ENCODE measurements at places on chromosomes 13 and 19.

DNA sequence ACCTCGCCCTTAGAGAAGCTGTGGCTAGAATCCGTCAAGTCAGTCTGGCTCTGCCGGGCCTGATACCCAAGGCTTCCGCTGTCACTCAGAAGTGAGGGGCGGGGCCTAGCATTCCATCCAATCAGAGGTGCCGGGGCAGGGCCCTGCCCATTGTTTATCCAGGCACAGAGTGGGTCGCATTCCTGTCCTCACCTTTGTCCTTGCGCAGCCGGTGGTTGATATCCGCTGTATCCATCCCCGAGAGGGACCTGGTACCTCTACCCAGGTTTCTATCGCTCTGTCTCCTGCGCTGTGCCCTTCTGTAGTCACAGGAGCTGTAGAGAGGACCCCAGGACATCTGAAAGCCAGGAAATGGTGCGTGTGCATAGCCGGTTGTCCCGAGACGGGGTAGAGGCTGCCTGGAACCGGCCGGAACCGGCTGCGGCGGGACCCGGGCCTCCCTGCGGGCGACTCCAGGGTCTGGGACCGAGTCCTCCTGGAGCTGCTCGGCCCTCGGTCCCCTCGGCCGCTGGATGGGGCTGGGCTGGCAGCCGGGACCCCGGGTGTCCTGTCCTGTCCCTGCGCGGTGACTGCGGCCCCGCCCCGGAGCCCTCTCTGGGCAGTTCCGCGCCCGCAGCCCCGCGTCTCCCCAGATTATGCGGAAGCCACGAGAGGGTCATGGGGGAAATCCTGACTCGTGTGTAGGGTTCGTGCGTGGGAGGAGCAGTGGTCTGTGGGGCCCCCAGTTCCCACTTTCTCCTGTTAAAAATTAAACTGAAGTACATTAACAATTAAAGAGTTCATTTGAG is at the start of gene ZNF763:
ZNF763 (plus strand) TSS at position 183 of the 788 bp plus-strand sequence; CDS start at position 352, 169 bp downstream.
- DNase-seq: peak; percentile 87

DNA sequence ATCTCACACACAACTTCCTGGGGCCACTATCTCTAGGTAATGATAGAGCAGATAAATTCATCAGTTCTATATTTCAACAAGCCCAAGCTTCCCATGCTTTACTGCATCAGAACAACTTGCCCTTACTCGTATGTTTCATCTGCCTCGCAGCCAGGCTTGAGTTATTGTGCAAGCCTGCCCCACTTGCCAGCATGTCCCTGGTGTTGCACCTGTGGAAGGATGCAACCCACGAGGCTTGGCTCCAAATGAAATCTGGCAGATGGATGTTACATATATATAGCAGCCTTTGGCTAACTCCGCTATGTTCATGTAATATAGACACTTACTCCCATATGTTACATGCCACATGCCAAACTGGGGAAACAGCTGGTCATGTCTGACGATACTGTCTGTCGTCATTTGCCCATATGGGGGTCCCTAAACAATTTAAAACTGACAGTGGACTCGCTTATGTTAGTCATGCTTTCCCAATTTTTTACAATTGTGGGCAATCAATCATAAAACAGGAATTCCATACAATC is 6.2 kb downstream of the ERVK3-1 start:
- DNase-seq: no peak

GRCh38 chr19:2255112-2255845 is 938 bp downstream of the JSRP1 start:
- DNase-seq: no peak

- DNase-seq: no peak
Measured at GRCh38 chr13:39451301-39451700, 151.7 kb downstream of the LHFPL6 start.

DNA sequence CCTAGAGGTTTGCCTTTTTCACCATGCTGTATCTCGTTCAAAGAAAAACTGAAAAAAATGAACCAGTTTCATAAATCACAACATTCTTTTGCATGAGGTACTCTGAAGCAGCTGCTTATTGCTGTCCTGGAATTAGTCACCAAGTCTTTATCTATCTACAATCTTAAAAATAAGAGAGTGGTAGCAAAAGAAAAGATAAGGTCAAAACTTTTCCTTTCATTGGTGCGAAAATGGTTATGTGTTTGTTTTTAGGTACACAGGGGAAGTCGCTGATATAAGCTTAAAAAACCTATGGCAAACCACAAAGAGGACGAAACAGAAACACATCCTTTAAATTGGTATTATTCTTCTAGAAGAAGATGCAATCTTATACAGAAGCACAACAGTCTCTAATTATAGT is 20.7 kb downstream of the OBI1 start:
- DNase-seq: no peak

GRCh38 chr13:32022311-32022710 is 9.3 kb upstream of the FRY start:
- DNase-seq: no peak

DNA sequence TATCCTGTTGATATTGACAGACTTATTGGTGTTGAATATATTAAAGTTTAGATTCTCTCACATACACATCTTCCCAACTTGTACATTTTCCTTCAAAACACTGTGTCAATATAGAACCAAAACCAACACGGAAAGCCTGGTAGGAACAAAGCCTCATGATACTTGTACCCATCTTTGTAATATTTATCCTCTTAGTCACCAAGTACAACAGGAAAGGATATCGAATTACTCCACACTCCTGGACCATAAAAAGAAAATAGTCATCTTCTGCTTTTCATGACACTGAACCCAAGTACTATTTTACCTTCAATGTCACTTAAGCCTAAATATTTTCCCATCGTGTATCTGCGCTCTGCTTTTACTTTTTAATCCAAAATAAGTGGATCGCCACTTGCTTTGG is 702.9 kb upstream of the PCDH9 start:
- no peak for DNase-seq

GRCh38 chr13:41025518-41025917 is 6.4 kb upstream of the ELF1 start:
- no peak for DNase-seq

GRCh38 chr13:20969182-20969581 is 66.6 kb upstream of the XPO4 start:
- DNase-seq: no peak

GRCh38 chr19:16877581-16877980 is 11.2 kb upstream of the F2RL3 start:
- no peak for DNase-seq

GRCh38 chr13:113550453-113550852 is 34.1 kb upstream of the TFDP1 start:
- DNase-seq: no peak

- peak; percentile 4 for DNase-seq
Measured at GRCh38 chr13:29543230-29544215, 52.0 kb downstream of the SLC7A1 start.

DNA sequence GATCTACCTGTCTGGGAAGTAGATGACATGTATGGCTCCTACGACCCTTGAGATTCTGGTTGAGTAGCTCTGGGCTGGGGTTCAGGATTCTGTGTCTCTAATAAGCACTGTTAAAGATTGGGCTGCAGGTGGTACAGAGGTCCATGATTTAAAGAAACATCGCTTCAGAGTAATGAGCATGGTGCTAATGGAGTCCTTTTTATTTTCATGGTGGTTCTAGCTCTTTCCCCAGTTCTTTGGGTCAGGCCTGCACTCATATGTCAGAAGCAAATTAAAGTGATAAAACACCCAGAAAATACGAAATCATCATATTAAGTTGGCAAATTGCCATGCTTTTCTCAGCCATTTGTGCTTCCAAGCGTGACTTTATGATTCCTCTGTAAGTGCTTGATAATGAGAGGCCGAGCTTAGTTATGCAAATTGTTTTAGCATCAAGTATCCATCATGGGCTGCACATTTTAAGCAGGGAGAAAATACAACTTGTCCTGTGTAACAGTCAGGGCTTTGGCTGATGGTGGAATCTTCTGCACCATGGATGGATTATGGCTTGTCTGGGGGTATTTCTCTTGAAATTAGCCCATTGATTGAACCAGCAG is 45.1 kb downstream of the MTUS2 start:
- DNase-seq: no peak

DNA sequence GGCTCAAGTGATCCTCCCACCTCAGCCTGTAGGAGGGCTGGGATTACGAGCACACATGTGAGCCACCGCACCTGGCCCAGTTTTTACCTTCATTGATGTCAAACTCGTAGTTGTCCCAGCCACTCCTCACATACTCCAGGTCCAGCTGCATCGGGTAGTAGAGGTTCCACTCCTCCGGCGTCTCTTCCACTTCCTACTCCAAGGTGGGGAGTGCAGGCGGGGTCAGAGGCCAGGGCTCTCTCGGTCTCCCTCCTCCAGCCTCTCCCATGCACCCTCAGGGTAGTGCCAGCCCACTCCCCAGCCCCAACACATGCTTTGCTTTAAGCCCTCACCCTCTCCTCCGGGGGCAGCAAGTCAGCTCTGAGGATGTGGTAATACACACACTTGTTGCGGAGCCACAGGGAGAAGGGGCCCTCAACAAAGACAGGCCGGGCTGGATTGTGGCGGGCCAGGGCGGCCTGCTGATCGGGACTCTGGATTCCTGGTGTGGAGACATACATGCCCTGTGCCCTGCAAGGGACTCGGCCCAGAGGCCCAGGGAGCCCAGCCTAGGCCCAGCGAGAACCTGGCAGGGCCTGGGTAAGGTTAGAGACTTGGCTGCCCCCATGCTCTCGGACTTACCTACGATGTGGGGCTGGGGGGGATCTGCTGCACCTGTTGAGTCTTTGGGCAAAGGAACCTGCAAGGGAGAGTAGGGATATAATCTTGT is 1.9 kb upstream of the ZNF653 start:
- DNase-seq: no peak

- DNase-seq: no peak
Measured at GRCh38 chr19:16527971-16528521, 14.2 kb downstream of the CHERP start.

DNA sequence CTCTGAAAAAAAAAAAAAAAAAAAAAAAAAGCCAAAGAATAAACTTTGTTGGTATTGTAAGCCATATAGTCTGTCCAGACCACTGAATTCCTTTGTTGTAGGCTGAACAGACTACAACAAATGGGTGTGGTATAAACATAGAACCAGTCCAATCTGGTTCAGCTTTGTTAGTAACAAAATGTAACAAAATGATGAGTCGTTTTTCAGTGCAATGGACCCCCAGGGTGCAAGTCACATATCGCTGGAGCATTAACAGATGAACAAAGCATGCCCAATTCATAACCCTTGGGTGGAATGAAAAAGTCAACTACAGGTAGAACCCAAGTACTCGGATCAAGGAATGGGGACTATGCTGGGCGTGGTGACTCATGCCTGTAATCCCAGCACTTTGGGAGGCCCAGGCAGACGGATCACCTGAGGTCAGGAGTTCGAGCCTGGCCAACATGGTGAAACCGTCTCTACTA is 13.6 kb upstream of the FCHO1 start:
- DNase-seq: no peak

- DNase-seq: no peak
Measured at GRCh38 chr13:24045597-24045996, 114.9 kb upstream of the SPATA13 start.

DNA sequence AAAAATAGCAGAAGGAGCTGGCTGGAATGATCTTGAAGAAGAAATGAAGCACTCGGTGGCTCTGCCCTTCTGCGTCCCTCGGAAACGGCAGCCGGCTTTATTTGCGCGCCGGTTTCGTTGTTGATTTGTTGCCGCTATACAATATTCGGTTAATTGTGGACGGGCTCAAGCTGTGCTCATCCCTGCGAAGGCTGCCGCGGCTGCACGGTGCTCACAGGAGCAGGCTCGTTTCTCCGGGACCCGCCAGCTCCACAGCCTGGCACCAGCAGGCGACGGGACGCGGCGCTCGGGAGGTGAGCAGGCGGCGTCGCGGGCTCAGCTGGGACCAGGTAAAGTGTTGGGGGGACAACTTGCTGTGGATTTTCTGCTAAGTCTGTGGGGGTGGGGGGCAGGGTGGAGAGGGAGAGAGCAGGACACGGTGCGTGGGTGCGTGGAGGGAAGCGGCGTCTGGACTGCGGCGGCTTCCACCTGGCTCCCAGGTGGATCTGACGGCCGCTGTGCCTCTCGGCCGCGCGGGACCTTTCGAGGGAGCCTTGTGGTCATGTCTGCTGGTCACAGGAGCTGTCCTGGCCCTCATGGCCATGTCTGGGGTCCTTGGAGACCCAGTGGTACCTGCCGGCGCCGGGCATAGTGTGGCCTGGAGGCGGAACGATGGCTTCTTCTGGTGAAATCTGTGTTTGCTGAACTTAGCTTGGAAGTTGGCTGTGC is 90.9 kb downstream of the TEX29 start:
- DNase-seq: no peak

DNA sequence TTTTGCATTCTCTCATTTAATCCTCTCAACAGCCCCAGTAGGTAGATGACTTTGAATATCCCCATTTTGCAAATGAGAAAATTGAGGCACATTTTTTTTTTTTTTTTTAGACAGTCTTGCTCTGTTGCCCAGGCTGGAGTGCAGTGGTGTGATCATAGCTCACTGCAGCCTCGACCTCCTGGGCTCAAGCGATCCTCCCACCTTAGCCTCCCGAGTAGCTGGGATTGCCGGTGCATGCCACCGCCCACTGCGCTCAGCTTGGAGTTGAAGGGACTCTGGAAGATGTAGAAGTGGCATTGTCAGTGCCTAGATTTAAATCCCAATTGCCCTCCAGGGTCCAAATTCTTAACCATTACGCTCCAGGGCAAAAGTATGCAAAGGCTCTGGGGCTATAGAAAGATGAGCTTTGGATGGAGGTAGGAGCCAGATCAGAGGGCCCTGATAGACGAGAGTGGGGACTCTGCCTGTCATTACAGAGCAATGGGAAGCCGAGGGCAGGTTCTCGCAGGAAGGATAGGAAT is 813 bp upstream of the MCOLN1 start:
- no peak for DNase-seq

- no peak for DNase-seq
Measured at GRCh38 chr13:80030491-80030890, 310.4 kb downstream of the SPRY2 start.

DNA sequence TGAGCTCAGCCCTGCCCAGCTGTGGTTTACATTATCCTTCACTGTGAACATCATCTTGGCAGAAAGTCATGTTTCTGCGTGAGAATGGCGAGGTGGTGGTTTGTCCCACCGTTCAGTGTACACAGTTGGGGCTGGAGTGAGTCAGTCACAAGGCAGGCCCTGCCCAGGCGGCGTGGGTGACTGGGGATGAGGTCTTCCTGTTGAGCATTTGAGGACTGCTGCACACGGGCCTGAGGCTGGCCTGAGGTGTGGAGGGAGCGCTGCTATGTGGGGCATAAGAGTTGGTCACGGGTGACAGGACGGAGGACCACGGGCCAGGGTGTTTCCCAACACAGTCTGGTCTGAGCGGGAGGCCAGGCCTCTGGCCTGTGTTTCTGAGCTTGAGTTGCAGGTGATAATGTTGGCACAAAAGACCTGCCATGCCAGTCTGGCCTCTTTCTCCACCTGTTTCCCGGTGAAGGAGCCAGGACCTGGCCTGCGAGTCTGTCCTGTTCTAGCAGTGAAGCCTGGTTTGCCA is 13.4 kb upstream of the C19orf33 start:
- no peak for DNase-seq

Measured in stimulated activated CD4-positive, alpha-beta T cell treated with anti-CD3 and anti-CD28 coated beads, Interleukin-1b, Interleukin-23, amount 100 ng/mL, for 24 hours (primary cell).